Activated CD4-positive, alpha-beta T cell treated with anti-CD3 and anti-CD28 coated beads, Interleukin-2, amount 50 U/mL, for 4 hours (primary cell): ENCODE measurements at places on chromosomes 6 and 20.

- DNase-seq = no peak
These were observed 13.6 kb downstream of the CNBD2 start for GRCh38 chr20:35981969-35982368.

GRCh38 chr6:136501514-136501913, 48.7 kb downstream of the MAP7 start:
- DNase-seq = no peak

DNA sequence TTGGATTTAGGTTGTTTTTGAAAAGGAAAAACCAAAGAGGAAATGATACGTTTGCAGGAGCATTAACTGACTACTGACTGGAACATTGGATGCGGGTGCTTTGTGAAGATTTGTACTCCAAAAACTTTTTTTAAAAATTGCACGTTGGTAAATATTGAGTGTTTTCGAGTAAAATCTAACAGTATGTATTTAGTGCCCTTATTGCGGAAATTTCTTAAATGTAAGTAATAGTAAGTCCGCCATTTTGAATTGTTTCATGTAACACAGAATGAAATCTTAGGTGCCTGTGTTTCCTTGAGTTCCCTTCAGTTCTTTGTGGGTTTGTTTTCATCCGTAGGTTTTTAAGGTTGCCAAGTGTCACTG, 15.2 kb upstream of the LIN28B start:
- no peak for DNase-seq

DNA sequence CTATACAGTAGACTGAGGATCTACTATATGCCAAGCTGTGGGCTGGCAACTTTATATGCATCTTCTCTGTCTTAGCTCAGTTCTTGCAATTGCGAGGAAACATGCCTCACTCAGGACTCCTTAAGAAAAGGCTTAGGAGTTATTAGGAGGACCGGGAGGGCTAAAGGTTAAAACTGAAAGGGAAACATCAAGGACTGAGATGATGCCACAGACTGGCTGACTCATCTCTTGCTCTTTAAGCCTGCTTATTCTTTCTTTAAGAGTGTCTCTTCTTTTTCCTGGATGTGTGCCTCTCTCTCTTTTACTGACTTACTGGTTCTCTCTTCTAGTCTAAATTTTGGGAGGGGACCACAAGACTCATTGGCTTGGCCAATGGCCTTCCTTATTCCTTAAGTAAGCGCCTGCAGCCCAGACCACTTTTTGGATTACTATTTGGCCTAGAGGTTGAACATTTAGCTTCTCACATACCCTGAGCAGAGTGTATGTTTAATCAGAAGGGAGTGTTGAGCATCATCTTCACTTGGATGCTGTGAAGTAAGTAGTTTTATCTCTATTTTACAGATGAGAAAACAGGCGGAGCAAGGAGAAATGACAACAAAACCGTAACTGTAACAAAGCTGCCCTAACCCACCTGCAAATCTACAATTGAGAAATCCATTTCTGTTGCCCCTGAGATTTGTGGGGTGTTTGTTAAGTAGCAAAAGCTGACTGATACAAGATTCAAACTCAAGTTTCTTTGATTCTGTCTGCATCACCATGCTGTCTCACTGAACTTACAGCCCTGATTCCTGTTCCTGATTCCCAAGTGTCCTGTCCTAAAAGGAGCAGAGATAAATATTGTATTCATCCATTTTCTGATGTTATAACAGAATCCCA, 7.2 kb upstream of the SDC4 start:
- no peak for DNase-seq

DNA sequence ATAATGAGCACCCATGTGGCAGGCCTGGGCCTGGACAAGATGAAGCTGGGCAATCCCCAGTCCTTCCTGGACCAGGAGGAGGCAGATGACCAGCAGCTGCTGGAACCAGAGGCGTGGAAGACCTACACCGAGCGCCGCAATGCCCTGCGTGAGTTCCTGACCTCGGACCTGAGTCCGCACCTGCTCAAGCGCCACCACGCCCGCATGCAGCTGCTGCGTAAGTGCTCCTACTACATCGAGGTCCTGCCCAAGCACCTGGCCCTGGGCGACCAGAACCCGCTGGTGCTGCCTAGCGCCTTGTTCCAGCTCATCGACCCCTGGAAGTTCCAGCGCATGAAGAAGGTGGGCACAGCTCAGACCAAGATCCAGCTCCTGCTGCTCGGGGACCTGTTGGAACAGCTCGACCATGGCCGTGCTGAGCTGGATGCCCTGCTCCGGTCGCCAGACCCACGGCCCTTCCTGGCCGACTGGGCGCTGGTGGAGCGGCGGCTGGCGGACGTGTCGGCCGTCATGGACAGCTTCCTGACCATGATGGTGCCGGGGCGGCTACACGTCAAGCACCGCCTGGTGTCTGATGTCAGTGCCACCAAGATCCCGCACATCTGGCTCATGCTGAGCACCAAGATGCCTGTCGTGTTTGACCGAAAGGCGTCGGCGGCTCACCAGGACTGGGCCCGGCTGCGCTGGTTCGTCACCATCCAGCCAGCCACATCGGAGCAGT, 1.9 kb downstream of the FNDC11 start:
- DNase-seq = no peak

DNA sequence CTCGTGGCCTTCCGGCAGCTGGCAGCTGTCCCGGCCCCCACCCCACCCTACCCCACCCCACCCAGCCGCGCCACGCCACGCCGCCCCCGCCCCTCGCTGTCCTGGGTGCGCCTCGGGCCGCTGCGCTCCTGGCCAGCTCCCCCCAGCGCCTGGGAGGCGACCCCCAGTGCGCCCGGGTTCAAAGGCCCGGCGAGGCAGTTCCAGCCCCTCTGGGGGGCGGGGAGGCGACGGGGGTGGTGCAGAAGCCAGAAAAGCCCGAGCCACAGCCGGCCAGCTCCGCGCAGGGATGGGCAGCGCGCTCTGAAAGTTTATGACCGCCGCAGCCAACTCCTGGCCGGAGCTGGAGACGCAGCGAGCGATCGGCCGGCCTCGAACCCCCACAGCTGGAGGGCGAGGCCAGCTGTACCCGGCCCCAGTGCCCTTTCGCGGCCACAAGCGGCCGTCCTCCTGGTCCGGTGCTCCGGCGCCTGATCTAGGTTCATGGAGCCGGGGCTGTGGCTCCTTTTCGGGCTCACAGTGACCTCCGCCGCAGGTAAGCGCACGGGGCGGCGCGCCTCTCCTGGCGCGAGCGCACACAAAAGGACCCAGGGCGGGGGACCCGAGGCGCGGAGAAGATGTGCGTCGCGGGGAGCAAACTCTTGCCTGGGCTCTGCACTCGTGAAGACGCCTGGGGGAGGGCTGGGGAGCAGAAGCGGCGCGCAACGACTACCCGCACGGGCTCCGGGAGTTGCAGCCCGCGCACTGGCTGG, at the start of gene EDN3:
TSS of gene EDN3 (plus strand) at position 279 of the 749 bp plus-strand sequence. CDS start at position 481, 202 bp downstream.
- DNase-seq = no peak
